ENCODE measurements at places on chromosomes 4 and X.

DNA sequence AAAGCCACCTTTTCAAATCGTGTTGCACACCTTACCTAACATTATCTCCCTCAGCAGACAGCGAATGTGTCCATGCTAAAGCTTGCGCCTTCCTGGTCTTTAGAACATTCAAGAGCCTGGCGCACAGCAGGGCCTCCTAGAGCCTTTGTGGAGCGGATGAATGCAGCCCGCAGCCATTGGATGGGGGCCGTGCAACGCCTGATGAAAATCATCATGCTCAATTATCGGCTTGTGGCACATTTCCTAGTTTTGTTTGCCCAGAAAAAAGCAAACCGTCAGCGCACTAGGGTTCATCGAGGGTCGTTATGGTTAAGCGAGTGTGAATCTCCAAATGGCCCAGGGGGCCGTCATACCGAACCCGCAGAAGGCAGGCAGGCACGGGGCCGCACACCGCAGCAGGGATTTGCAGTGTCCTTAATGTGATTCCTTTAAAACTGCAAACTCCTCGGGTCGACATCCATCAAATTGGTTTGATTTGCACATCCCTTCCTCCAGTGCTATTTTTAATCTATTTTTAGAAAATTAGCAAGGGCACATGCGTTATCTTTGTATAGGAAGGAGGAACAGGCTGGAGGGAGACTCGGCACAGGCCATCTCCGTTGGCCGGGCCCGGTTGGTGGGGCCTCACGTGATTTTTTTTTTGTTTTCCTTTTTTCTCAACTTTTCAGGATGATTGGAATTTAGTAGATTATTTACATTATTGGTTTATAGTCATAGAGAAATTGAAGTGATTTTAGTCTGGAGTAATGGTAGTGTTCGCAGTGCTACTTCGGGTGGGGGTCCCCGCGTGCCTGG lies 53.1 kb downstream of the ABLIM2 start:
- no peak for DNase-seq

DNA sequence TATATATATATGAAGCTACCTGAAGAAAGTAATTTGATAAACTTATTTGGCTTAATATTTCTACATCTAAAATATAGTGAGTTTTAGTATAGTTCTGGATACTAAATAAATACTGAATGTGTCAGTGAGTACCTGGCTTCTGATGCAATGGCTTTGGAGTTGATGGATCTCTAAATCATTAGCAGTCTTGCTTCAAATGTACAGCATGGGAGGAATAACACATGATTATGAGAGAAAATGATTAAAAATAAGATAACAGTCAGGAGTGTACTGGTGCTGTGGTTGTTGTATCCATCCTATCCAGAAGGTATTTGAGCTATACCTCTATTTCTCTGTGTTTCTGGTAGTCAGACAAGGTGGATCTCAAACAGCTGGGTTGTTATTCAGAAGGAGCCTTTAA lies 641.3 kb downstream of the TRAM1L1 start:
- DNase-seq, result no peak

DNA sequence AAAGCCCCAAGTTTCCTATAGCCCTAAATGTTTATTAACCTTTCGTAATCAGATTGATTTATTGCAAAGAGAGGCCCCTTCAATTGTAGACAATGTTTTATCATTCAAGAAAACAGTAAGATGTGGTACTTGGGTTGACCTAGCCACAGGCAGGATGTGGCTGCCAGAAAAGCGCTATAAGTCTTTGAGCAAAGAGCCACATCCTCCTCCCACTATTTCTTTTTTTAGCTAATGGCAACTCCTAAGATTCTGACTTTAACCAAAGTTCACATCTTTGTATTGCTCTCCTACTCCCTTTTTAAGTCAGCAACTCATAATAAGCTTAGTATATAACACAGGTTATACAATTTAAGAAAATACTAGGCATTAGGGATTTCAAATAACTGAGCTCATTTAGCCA lies 70.7 kb upstream of the PPP3CA start:
- peak; percentile 80 for DNase-seq

DNA sequence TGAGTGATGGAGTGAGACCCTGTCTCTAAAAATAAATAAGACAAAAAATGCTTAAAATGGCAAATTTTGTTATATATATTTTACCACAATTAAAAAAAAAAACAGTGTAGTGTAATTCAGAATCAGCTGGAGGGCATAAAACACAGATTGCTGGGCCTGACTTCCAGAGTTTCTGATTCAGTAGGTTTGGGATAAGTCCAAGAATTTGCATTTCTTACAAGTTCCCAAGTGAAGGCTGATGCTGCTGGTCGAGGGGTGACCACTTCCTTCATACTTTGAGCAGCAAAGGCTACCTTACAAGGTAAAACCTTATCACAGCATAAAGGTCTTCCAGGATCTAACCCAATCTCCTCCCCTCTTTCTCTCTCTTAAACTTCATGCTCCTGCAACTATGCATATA lies 40.7 kb downstream of the KLHL8 start:
- DNase-seq, result no peak

DNA sequence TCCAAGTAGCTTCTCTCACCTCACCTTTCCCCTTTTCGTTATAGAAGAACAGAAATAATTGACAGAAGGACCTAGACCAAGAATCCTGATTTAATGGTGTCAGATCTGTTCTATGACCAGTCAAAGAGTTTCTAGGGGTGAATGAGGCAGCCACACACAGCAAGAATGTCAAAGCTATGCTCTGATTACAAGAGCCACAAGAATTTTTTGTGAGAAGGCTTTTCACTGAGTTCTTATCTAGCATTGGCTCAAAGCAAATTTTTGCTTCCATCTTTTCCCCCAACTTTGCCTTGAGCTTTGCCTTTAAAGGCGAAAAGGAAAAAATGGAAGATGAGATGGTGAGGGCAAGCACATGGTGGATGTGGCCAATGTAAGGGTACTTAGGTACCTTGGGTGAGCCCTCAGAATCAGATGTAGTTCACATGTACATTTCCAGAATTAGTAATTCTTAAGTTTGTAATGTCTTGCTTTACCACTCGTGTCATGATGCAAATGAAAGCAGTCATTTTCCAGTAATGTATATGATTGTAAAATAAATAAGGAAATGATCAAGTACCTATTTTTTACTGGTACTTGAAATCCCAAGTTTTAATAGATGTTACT lies 23.5 kb downstream of the FMR1 start:
- DNase-seq, result no peak

Data from DND-41 (cell line).